Mammary epithelial cell (primary cell): ENCODE measurements at places on chromosomes 12 and 14.

DNA sequence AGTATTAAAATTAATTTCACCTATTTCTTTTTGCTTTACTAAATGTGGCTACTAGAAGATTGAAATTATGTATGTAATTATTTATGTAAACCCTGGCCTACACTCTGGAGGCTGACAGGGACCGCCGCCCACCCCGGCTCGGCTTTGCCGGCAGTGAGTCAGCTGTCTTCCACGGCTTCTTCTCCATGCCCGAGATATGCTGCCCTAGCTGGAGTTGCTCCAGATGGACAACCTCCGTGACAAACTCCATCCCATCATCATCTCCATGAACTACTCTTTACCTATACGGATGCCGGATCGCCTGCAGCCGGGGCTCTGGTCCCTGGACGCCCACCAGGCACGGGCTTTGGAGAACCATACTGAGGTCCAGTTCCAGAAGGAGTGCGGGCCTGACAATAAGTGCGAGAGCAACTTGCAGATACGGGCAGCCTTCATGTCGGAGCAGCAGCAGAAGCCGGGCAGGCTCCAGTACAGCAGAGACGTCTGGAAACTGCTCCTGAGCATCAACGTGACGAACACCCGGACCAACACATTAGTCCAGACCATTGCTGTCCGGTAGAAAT, 86.9 kb upstream of the NID2 start:
- DNase-seq: no peak

DNA sequence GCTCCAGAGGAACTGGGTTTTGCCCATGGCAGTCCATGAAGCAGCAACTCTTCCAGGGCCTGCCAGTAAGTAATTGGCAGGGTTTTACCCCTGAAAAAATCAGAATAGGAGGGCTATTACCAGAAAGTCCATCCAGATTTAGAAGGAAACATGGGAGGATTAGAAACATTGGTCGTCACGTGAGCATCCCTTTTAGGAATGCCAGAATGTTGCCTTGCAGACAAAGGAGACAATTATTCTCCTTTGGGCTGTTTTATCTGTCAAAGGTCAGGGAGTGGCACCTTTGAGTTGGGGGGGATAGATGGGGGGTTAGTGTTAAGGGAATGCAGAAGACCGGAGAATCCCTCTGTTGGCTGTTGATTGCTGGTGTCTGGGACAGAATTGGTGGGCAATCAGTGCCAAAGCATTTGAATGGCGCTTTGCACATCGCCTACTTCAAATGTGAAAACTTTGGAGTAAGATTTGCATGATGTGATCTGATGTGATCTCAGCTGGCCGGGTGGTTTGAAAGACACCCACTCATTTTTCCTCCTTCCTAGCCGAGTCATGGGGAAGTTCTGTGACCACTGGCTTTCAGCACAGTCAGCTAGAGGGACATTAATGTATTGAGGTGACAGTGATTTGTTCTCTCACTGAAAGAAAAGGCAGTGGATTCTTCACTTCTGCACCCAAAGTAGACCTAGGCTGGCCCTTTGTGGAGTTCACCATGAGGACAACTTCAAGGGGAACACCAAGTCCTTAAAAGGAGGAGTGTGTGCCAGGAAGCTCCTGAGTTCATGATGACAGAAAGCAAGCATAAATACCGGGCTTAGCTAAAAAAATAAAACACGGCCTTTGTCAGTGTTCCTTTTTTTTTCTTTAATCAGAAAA, 31.4 kb downstream of the FLVCR2 start:
- no peak for DNase-seq

DNA sequence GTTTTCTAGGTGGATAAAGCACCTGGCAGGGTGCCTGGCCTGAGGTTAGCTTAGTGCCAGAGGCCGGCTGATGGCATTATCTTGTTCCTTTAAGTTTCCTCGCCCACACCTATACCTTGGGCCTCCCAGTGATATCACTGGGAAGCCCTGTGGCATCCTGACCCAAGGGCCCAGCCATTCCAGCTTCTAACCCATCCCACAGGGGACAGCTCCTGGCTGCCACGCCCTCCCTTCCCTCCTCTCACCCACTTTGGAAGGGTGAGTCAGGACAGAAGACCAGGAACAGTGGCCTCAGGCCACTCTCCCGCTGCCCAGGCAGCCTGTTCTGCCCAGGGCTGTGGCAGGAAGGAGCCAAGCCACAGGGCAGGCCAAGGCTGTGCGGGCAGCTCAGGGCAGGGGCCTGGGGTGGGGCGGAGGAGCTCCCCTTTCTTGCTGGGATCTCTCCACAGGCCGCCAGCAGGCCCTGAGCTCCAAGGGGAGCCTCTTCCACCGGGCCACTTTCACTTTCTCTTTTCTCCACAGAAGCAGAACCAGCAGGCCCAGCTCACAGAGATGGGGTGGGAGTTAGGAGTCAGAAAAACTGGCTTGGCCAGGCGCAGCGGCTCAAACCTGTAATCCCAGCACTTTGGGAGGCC, 75.1 kb downstream of the IRF2BPL start:
- peak; percentile 85 for DNase-seq

DNA sequence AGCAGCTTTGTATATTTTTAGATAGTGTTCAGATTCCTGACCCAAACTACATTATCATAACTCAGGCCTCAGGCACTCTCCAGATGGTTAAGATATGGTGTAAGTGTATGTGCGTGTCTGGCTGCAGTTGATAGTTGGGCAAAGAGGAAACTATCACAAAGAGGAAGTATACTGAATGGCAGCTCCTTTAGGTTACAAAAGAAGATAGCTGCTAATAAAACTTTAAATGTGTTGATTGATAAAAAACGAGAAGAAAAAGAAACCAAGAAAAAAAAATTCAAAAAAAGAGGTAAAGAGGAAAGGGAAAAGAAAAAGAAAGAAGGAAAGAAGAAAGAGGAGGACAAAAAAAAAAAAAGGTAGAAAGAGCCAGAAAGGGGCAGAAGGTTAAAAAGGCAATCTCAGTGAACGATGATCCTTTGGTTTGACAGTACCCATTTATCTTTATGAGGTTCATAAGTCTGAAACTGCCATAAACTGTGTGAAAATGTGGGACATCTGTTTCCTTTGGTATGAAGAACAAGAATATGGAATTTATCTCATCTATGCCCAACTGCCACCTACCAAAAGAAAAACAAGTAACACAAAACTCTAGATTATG, 42.2 kb downstream of the TAOK3 start:
- no peak for DNase-seq

DNA sequence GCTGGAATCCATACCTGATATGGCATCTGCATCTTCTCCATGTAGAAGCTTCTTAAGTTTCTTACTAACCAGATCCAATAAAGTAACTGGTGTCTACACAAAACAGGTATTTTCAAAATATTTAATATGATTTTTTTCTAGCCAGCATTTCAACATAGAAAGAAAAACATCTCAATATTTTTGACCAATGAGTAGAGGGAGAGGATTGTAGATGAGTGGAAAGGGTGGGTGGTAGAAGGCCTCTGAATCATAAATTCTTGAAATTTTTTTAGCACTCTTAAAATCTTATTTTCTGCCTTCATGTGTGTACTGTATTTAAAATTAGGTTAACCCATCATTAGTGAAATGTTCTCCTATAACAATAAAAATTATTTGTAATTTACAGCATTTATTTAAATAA, 18.0 kb downstream of the DEPDC4 start:
- no peak for DNase-seq

- no peak for DNase-seq
Observed at GRCh38 chr14:59123975-59124374, 64.5 kb upstream of the DAAM1 start.

GRCh38 chr14:34692348-34692747, 22.0 kb downstream of the CFL2 start:
- DNase-seq: no peak

- no peak for DNase-seq
Observed at GRCh38 chr12:121770813-121771625, 22.5 kb downstream of the RHOF start.

GRCh38 chr14:101358320-101359125, 202.8 kb upstream of the DIO3 start:
- DNase-seq: no peak

DNA sequence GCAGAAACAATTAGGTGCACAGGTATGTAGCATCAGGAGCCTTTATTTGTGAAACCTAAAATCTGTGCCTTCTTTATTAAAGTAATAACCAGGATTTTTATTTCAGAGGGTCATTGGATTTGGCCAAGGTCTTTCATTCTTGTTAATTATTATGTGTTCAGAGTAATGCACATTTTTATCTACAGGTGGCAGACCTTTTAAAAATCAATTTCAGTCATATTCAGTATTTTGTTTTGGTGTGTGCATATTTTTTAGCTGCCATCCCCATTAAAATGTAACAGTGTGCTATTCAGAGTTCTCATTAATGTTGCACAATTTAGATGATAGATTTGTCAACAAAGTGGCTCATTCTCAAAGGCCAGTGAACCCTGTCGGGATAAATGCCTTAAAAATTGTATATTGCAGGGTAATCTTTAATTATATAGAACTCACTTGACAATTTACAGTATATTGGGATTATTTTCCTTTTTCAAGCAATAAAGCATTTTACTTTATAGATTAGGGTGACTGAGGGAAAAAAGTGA, 319.3 kb upstream of the SOX5 start:
- no peak for DNase-seq

DNA sequence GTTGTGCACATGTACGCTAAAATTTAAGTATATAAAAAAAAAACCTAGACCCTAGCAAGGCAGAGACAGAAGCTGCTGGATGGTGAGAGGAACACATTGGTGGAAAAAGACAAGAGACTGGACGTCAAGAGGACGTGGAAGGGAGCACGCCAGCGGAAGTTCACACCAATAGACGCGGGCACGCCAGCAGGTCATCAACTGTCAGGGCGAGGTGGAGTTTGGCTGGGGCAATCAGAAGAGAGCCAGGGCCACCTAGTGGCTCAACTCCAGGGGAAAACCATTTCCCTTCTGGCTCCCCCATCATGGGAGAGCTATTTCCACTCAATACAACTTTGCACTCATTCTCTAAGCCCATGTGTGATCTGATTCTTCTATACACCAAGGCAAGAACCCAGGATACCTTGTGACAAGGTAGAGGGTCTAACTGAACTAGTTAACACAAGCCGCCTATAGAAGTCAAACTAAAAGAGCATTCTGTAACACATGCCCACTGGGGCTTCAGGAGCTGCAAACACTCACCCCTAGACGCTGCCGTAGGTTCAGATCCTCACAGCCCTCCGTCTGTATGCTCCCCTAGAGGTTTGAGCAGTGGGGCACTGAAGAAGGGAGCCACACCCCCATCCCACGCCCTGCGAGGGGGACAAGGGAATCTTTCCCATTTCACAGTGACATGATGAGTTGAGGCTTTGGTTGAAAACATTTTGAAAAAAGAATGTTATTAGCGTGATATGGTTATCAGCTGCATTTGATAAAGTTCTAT, 702.7 kb downstream of the TMTC2 start:
- no peak for DNase-seq

- DNase-seq: no peak
Observed at GRCh38 chr12:2387103-2387834, 334.5 kb downstream of the CACNA1C start.

- peak; percentile 82 for DNase-seq
Observed at GRCh38 chr12:6288235-6288634, 22.2 kb upstream of the PLEKHG6 start.

GRCh38 chr12:69008520-69008919, 75.5 kb upstream of the CPM start:
- peak; percentile 93 for DNase-seq

GRCh38 chr14:44565968-44566367, 58.9 kb upstream of the FSCB start:
- DNase-seq: peak; percentile 16

- DNase-seq: no peak
Observed at GRCh38 chr14:96727980-96728717, 69.0 kb upstream of the VRK1 start.

DNA sequence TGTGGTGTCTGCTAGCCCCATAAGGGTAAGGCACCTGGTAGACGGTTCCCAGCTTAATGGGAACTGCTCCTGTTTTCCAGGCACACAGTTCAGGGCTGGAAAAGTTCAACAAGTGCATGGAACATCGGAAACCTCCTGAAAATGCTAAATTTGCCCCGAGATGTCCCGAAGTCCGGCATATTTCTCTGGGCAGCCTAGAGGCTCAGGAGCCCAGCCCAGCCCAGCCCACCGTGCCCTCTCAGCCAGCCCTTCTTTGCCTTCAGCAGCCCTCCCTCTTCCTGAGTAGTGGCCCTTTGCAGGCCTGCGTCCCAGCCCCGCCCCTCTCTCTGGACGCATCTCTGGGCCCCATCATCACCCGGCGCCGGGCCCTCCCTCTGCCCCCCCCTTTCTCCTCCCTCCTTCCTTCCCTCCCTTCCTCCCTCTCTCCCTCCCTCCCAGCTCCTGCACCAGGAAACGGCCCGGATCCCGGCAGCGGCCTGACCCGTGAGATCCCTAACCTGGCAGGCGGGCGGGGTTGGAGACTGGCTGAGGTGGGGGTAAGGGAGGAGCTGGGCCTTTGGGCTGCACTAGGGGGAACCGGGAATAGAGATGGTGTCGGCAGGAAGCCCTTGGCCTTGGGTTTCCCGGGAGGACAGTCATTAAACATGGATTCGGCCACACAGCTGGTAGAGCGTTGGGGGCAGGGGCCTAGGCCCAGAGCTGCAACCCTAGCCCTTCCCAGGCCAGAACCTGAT, at the start of gene BCL2L2:
Gene BCL2L2 (plus strand): TSS at position 422 of the 734 bp plus-strand sequence. CDS start 935 bp downstream, outside the sequence.
- peak; percentile 89 for DNase-seq

DNA sequence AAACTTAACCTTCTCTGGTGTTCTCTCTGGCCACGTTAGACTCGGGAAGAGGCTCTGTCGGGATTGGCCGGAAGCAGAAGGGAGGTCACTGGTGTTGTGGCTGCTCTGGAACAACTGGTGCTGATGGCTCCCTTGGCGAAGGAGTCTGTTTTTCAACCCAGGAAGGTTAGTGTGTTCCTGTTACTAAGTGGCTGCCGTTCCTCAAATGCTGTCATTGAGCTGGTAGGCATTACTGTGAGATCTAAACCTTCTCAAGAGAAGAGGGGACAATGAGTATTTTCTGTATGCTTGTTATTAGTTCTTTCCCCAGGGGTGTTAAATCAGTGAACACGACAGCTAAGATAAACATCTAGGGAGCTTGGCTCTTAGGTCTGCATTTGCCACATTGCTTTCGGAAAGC, 18.3 kb downstream of the POP5 start:
- DNase-seq: no peak

- no peak for DNase-seq
Observed at GRCh38 chr12:127463237-127463636, 803.7 kb upstream of the TMEM132C start.

GRCh38 chr14:32473464-32473855, 144.4 kb downstream of the AKAP6 start:
- peak; percentile 97 for DNase-seq

DNA sequence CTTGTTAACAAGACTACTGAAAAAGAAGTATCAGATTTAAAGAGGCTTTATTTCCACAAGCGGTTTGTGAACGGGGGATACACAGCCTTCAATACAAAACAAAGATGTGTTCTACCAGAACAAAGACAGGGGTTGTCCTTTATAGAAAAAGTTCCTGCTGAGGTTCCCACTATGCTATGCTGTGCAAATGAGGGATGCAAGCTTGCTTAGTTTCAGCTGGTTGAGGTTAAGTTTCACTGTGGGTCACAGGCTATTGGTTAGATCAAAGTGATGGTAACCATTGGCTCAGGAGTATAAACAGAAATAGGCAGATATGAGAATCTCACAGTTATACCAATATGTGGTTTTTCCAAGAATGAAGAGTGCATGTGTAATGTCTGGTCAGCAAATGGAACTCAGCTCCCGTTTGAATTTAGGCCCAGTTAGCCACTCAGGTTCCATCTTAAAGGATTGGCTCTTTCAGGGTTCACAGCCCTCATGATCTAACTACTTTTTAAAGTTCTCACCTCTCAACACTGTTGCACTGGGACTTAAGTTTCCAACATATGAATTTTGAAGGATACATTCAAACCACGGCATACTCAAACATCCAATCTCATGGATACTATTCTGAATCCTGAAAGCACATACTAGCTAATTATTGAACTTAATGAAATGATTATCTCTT, 215.4 kb upstream of the DCN start:
- no peak for DNase-seq
